ENCODE measurements at places on chromosomes 2 and 18. TPM values are rescaled to one million over a fixed set of nuclear protein-coding genes. Genes with fewer than 3 reads are reported as not detected.

MROH2A gene
- total RNA-seq = under 0.01 TPM

MYCN gene
- not detected for total RNA-seq

FAM237A gene
- total RNA-seq = not detected

TMEM198 gene
- 1.1 TPM for total RNA-seq

KCNK3 gene
- not detected for total RNA-seq

MC2R gene
- total RNA-seq = not detected

CAPN14 gene
- total RNA-seq = 0.16 TPM

SAP130 gene
- 3.5 TPM for total RNA-seq

GPAT2 gene
- 10.2 TPM for total RNA-seq

HNRNPLL gene
- total RNA-seq = 45.0 TPM

GALNT5 gene
- total RNA-seq = 11.4 TPM

DAW1 gene
- total RNA-seq = not detected

RND3 gene
- total RNA-seq = 321 TPM

FN1 gene
- 3,314 TPM for total RNA-seq

BMP10 gene
- not detected for total RNA-seq

ACOXL gene
- total RNA-seq = not detected

HMSD gene
- total RNA-seq = 0.09 TPM

Measured in fibroblast of the aortic adventitia (primary cell).